ENCODE measurements at places on chromosomes 13 and 19.

- no peak for DNase-seq
These were observed 156.5 kb upstream of the TSC22D1 start for GRCh38 chr13:44732503-44733098.

DNA sequence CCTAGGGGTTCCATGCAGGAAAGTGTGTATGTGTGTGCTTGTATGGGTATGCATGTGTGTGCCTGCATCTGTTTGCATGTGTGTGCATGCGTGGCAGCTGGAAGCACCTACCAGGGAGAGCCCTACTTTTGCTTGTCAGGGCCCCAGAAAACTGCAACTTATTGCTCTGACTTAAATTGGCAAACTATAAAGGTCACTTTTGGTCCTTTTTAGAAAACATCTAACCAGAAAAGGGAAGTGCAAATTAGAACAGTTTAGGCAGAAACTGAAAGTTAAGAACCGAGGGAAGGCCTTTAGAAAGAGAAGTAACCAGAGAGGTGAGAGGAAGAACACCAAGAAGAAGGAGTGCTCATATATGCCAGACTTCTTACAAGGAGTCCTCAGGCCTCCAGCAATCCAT, 32.5 kb downstream of the DLEU7 start:
- no peak for DNase-seq

- no peak for DNase-seq
These were observed 24.1 kb downstream of the ADGRE1 start for GRCh38 chr19:6911523-6911922.

DNA sequence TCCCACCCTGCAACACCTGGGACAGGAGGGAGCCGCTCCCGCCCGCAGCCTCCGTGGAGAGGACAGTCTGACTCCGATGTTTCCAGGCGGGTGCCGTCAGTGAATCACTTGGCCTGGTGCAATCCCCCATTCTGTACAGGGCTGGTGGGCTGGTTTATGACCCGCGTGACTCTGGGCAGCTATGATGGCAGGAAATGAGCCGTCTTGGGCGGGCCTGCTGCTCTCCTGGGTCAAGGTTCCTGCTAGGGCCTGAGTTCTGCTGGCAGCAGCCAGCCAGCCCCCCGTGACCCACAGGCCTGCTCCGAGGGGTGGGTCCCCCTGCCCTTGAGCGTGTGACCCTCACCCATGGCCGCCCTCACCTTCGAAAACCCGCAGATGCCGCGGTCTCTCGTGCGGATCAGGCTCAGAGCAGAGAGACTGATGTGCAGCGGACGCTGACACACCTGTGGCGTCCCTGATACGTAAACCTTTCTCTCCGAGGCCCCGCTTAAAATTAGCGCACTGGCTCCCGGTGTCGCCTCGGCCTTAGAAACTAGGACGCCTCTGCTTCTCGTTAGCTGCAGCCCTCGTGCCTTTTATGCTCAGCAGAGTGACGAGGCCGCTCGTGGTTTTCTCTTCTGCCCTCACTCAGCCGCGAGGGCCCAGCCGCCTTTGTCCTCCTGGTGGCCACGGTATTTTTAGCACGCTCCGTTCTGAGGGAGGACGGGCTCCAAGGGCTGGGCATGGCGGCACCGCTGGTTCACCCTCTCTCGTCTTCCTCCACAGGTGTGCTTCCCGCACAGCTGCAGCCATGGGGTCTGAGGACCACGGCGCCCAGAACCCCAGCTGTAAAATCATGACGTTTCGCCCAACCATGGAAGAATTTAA, 63.4 kb downstream of the KDM4B start:
- DNase-seq: no peak

- peak; percentile 30 for DNase-seq
These were observed 329.8 kb upstream of the MIR17HG start for GRCh38 chr13:91017669-91018053.

DNA sequence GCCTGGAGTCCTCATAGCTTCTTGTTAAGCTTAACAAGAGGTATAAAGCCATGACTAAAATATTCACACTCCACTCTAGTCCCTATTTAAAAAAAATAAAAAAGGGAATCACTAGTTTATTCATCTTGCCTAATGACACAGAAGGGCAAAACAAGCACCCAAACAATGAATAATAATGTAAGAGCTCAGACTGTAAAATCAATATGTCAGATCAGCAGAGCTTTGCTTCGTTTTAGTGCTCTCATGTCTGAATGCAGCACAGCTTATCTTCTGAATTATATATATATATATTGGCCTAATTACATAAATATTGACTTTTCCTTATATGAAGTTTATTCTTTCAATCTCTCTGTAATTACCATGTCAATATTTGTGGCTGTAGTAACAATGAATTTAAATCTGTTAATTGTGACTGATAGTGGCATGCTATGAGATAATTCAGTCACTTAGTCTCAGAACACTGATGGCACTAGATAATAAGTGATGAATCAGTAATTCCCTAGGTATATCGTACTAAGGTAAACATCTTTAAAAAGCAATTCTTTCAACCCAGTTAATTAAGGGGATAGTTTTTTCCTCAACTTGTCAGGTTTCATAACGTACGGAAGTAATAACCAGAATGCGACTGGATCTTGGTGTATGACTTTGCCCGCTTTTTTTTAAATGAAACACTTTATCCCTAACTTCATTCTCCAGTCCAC, 361.9 kb upstream of the GPC6 start:
- DNase-seq: no peak

All from body of pancreas (tissue), 4 donors.